ENCODE measurements at places on chromosomes 16 and 17.

DNA sequence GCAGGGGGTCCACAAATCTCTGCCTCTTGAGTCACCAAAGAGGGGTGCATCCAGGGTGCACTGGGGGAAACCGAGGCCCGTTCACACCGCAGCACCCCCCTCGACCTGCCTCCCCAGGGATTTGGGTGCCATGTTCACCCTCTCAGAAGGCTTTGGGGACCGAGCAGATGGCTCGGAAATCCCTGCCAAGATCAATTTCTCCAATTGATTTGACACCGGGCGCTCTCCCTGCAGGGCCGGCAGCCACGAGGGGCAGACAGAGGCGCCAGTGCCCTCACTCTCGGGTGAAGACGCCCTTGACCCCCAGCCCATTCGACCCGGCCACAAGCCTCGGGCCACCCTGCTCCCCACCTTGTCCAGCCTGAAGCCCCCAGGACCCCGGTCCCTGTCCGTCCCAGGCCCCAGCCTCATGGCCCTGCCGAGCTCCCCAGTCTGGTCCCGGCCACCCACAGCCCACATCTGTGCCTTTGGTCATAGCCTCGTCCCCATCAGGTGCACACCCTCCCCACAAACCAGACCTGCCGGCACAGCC lies 9.3 kb downstream of the SSTR5 start:
- DNase-seq = no peak

- no peak for DNase-seq
Observed at GRCh38 chr16:2194166-2194834, 2.1 kb downstream of the CASKIN1 start.

DNA sequence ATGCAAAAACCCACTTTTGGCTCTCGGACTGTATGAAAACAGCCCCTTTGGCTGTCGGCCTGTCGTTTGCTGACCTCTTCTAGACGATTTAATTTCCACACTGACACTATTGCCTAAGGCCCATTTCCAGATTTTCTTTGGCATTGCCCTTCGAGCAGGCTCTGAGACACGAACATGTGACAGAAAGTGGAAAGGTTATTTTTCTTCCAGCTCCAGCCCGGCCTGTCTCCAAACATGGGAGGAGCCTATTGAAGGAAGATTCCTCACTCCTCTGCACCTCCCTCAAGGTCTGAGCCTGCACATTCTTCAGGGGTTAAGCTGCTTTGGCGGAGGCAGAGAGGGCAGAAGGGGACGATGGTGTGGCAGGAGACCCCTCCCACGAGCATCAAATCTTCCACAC lies 85.9 kb upstream of the FOXF1 start:
- DNase-seq = no peak

DNA sequence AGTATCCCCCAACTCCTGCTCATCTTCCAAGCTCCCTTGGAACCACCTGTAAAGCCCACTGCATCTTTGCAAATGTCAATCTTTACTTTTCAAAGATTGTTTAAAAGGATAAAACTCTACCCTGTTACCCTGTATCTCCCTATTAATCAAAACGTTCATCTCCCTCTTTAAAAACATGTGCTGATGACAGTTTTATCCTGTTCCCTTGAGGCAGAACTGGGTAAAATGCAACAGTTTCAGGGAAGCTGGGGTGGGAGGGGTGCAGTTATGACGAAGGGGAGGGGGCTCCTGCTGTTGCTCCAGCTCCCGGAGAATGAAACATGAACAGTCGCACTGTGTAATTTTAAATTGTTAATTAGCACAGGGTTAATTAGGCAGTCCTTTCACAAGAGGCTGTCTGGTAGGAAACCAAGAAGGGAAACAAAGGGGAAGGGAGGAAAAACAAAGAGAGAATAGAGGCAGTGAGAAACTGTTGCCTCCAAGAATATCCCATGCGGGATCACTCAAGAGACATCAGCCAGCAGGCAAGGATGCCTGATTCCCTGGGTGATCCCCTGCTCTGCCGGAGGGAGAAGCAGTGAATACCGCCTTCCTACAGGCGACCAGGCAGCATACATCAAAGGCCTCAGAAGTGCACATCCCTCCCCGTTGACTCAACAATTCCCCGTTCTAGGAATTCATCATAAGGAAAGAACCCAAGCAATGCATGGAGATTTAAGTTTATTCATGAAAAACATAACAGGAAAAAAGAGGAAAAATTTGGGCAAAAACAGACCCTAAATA lies 84.2 kb downstream of the ZFHX3 start:
- no peak for DNase-seq
